ENCODE measurements at places on chromosomes 12 and 14.

GRCh38 chr12:10160617-10161385 lies 11.1 kb downstream of the OLR1 start:
- DNase-seq: no peak

- no peak for DNase-seq
Measured at GRCh38 chr14:60756847-60757246, 22.3 kb downstream of the MNAT1 start.

- DNase-seq: no peak
Measured at GRCh38 chr12:45350861-45351260, 135.0 kb downstream of the ANO6 start.

DNA sequence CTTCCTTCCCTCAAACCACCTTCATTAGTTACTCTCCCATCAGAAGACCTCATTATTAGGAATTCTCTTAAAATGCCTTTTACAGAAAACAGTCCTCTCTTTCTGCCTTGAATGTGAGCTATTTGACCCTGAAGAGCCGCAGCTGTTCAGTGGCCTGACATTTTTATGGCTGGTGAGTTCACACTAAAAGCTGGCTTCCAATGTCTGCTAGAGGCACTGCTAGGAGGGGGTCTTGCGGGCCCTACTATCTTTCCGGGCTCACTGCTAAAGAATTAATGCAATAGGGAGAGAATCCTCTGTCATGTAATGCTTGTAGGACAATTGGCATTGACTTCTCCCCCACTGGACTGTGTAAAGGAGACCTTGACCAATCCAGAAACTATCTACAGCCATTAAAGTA lies 87.7 kb downstream of the GPR135 start:
- DNase-seq: no peak

DNA sequence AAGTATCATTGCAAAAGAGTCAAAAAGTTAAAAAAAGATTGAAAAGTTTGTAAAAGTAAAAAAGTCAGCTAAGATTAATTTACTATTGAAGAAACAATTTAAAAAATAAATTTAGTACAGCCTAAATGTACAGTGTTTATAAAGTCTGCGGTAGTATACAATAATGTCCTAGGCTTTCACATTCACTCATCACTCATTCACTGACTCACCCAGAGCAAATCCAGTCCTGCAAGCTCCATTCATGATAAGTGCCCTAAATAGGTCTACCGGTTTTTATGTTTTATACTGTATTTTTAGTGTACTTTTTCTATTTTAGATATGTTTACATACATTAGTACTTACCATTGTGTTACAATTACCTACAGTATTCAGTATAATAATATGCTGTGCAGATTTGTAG lies 43.9 kb upstream of the ABCC9 start:
- DNase-seq: no peak

DNA sequence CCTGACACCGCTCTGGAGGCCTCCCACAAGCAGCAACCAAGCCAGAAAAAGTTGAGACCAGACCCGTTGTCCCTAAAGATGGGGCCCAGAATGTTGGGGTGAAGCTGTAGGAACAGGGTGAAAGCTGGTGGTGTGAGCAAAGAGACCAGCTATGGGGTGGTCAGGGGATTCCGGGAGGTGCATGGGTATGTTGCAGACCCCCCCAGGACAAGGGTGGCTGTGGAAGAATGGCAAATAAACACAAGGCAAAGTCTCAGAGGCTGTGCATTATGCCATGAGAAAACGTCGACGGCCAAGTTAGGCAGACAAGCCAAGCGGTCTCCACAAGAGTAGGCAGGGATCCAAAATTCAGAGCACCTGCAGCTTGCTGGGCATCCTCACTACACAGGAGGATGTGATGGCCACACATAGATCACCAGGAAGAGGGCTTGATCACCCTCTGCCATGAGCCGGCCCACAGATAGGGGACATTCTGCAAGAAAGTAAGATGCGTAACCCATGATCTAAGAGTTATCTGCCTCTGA lies 58.8 kb upstream of the KCNA1 start:
- DNase-seq: no peak

- DNase-seq: no peak
Measured at GRCh38 chr14:75811136-75811829, 150.2 kb downstream of the TTLL5 start.

- no peak for DNase-seq
Measured at GRCh38 chr14:98840091-98840490, 431.9 kb downstream of the BCL11B start.

DNA sequence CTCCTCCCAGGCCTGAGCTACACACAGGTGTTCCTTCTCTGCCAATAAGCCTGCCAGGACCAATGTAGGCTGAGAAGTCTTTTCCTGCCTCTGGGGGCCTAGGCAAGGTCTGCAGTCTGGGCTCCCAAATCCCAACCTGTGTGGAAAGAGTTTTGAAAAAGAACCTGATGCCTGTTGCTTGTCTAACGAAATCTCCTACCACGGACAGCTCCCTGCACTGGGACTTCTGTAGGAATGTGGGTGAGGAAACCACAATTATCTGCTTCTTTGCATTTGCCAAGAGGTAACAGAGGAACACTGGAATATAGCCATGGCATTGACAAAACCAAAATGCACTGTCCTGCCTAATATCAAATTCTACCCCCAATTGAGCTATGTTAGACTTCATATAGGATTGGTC lies 877.0 kb upstream of the TMEM132C start:
- DNase-seq: no peak

- no peak for DNase-seq
Measured at GRCh38 chr14:104957146-104958113, 20.7 kb downstream of the AHNAK2 start.

GRCh38 chr12:6952863-6953441 lies 1.8 kb downstream of the PTPN6 start:
- no peak for DNase-seq

DNA sequence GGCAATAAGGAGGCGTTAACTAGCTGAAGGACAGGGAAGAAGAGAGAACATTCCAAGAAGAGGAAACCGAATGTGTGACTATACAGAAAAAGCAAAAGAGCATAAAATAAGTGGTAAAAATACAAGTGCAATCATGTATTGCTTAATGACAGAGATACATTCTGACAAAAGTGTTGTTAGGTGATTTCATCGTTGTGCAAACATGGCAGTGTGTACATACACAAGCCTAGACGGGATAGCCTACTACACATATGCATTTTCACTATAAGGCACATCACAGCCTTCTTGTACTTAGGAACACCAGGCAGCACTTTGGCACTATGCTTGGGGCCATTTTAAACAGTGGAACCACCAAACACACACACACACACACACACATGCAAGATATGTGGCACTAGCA lies 299.3 kb downstream of the BCAT1 start:
- no peak for DNase-seq

- no peak for DNase-seq
Measured at GRCh38 chr12:106767954-106768822, 6.3 kb upstream of the RIC8B start.

DNA sequence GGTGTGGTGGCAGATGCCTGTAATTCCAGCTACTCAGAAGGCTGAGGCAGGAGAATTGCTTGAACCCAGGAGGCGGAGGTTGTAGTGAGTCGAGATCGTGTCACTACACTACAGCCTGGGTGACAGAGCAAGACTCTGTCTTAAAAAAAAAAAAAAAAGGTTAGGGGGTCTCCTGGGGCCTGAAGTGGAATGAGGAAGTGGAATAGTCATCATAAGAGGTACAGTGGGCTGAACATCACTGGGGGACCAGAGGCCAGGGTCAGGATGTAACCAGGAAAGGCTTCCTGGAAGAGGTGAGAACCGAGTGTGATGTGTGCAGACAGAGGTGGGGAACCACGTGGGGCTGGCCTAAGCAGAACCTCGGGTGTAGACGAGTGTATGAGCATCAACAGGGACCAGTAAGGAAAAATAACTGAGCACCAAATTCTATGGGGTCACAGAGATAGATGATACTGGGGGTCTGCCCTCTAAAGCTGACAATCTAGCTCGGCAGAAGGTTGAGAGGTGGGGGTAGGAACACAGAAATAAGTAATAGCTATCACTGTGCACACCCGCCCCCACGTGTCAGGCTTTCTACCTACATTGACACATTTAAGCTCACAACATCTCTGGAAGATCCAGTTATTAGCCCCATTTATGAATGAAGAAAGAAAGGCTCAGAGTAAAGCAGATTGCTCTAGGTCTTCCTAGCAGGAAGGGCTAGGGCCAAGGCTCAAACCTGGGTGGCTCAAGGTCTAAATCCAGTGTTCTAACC lies 5.0 kb upstream of the COX6A1 start:
- DNase-seq: no peak

GRCh38 chr12:92593734-92594402 lies 108.9 kb upstream of the PLEKHG7 start:
- DNase-seq: peak; percentile 63

DNA sequence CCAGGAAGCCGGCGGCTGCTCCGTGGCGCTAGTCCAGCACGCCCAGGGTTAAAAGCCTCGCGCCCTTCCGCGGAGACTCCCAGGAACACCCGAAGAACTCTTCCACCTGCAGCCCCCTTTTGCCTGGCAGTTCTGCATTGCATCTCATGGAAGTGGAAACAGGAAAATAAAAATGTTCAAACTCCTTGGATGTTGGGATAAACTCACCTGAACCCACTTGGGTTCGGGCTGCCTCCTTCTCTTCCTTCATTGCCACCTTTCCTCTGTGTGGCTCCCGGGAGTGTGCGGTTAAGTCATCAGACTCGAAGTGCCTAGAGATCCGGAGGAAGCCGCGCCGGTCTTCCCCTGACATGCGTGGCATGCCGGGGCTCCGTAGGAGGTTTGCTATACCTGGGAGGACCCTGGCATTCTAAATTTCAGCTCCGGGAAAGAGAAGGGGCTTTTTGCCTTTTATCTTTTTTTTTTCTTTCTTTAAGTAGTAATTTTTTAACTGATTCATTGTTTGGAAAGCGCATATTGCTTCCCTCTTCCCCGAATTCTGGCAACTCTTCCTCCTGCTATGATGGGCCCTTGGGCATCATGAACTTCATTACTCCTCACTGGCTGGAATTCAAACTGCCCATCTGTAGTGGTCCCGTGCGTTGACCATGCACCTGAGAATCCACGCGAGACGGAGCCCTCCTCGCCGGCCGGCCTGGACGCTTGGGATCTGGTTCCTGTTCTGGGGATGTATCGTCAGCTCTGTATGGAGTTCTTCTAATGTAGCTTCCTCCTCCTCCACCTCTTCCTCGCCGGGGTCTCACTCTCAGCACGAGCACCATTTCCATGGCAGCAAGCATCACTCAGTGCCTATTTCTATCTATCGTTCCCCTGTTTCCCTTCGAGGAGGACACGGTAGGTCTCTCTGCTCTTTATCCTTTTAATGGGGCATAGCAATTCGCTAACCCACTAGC lies 931.4 kb downstream of the DIO2 start:
- no peak for DNase-seq

- DNase-seq: no peak
Measured at GRCh38 chr12:121483949-121484348, 84.0 kb downstream of the RNF34 start.

DNA sequence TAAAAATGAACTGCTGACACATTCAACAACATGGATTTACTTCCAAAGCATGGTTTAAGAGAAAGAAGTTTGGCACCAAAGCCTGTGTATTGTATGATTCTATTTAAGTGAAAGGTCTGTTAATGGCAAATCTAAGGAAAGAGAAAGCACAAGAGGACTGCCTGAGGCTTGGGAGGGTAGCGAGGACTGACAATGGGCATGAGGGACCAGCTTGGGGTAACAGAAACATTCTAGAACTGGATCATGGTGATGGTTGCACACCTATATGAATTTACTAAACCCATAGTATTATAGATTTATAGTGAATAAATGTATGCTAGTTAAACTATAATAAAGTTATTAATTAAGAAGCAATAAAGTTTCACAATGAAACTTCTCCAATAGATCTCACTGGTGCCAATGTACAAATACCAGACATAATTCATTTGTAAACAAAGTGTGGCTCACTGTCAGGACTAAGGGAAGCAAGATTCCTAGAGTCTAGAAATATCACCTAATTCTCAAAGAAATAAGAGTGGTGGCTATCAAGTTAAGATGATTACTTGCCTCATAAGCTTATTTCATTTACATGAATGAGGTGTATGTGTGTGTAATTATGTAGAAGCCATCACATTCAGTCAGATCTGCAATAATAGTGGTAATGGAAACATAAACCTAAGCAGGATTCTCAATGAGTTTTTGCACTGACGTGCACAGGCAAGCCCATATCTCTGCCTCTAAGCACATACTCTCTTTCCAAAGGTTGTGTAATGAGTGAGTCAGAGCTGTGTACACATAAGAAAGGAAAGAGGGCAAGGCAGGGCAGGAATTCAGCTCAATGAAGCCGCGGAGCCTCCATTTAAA lies 353.4 kb downstream of the KCNH5 start:
- DNase-seq: no peak

Measured in stimulated activated CD4-positive, alpha-beta T cell treated with anti-CD3 and anti-CD28 coated beads, Interleukin-4, amount 100 ng/mL, for 1 hour (primary cell).